ENCODE measurements at places on chromosomes 7 and 10.

- no peak for DNase-seq
These were observed 51.8 kb downstream of the INPP5F start for GRCh38 chr10:119777686-119778085.

GRCh38 chr10:31030260-31030659 lies 1.4 kb downstream of the ZNF438 start:
- no peak for DNase-seq

DNA sequence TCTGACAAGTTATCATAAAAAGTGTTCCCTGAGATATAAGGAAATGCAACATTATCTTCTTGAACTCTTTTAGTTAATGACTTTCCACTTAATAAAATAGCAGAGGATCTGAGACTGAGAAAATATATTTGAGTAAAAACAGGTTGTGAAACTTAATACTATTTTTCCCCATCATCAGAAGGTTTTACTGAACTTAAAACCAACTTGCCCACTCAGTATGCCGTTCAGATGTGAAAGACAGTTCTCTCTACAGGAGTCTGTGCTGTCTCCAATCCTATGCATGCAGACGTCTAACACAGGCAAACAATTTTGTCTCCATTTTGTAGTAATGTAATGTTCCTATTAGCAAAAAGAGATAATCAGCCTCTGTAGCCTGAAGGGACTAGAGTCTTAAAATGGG lies 38.2 kb upstream of the CYP2C18 start:
- no peak for DNase-seq

DNA sequence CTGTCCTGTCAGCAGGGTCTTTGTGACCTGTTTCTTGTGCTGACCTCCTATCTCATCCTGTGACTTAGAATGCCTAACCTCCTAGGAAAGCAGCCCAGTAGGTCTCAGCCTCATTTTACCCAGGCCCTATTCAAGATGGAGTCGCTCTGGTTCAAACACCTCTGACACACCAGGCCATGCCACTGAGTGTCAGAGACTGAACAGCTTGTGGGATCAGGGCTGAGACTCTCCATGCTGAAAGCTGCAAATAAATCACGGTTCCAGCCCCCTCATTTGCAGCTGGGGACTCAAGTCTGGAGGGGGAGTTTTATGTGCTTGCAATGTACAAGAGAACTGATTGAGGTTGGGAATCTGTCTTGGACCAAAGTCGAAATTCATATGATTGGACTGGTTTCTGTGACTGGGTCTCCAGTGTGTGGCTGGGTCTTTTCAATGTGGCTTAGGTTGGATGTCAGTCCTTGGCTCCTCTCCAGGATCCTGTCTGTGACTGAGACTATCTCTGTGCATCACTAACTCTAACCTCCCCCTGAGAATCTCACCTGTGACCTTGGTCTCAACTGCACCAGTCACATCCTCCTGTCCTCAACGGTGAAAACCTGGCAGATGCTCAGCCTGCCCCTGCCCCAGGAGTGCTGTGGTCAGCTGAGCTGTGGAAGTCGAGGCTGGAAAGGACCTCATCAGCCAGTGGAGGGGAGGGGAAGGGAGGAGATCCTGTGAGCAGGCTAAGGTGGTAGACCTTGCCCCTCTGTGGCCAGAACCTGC lies 11.7 kb downstream of the PRF1 start:
- no peak for DNase-seq

DNA sequence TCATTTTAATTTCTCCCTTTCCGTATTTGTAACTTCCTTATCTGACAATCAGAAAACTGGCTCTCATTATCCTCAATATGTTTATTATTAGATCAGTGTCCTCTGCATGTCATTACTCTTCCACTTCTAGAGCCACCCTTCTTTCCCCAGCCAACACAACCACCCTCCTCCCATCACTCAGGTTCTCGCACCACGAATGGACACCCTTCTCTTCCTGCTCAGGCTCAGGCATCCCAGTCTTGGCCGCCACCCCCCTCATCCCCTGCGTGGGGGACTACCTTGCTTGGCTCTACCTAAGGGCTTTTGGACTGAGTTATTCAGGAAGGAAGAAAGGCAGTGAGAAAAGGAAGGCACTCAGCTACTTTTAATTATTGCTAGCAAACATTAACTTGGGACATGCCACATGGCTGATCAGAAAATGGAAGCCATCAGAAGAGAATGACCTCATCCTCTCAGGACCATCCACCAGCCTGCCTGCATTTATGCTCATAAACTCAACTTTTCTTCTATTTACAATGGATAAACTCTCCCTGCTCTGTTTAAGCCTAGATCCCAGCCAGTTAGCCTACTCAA lies 199.9 kb upstream of the PLXNA4 start:
- DNase-seq = no peak

DNA sequence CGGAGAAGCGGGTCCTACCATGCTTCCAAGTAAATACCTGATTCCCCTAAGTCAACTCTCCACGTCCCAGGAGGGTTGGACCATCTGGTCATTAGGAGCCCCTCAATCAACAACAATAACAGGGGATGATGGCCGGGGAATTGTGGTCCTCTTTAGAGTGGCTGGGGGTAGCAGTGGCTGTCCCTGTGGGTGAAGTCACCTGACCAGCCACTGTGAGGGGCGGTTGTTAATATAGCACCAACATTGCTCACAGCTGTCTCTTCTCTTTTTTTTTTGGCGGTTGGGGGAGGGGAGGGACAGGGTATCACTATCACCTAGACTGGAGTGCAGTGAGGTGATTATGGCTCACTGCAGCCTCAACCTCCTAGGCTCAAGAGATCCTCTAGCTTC lies 67.9 kb downstream of the SPDYE5 start:
- no peak for DNase-seq

All from stimulated activated CD4-positive, alpha-beta T cell treated with anti-CD3 and anti-CD28 coated beads, Interleukin-1b, Interleukin-23, amount 100 ng/mL, for 1 hour (primary cell).